ENCODE measurements at places on chromosomes 6 and 20.

DNA sequence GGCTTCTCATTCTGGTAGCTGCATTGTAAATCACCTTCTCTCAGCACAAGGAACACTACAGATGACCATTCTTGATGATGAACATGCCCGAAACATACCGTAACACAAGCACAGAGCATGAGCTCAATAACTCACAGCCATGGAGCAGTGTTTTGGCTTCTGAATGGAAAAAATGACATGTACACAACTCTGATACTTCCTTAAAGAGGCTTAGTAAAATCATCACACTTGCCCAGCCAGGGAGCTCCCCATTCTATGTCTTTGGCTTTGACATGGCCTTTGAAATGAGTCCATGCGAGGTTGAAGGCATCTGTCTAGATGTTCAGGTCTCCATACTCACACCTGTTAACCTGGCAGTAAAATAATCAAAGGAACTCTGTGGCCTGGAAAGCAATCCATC, 87.6 kb downstream of the MYB start:
- no peak for DNase-seq

- no peak for DNase-seq
Observed at GRCh38 chr6:11683871-11684270, 94.7 kb downstream of the ADTRP start.

GRCh38 chr6:40715570-40716403, 128.6 kb upstream of the LRFN2 start:
- no peak for DNase-seq

DNA sequence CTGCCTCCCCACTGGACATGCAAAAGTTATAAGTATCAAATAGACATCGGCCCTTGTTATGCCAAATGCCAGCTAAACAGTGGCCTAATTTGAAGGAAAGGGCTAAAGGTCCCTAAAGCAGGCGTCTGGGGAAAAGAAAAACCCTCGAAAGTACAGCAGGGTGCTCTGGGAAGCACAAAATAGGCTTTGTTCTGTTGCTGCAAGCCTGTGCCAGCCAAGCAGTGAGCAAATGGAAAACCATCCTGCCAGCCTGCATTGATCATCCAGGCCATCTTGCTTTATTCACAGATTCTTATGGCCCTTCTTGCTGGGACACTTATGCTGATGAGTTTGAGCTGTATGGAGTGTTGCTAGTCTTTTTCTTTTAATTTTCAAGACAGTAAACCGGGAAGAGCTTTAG, 62.2 kb upstream of the PLEKHG1 start:
- DNase-seq, result no peak
